Hematopoietic multipotent progenitor cell (in vitro differentiated cells): ENCODE measurements at places on chromosomes 12 and 14.

GRCh38 chr12:108505129-108505528 lies 9.9 kb upstream of the FICD start:
- DNase-seq = no peak

DNA sequence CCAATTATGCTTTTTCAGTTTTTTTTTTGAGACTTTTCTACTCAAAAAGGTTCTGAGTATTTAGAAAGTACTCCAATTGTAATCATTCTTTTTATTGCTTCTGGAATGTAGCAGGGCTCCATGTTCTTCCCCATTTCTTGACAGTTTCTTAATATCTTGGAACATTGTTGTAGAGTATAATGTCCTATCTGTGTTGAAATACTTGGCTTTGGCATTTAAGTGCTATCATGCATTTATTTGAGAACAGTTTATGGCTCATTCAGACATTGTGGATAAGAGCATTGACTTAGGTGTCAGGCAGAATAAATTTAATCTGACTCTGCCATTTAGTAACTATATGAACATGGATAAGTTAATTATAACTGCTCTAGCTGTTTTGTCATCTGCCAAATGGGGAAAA lies 28.3 kb downstream of the ADIPOR2 start:
- no peak for DNase-seq

GRCh38 chr14:25252793-25253192 lies 202.8 kb upstream of the STXBP6 start:
- DNase-seq = no peak

DNA sequence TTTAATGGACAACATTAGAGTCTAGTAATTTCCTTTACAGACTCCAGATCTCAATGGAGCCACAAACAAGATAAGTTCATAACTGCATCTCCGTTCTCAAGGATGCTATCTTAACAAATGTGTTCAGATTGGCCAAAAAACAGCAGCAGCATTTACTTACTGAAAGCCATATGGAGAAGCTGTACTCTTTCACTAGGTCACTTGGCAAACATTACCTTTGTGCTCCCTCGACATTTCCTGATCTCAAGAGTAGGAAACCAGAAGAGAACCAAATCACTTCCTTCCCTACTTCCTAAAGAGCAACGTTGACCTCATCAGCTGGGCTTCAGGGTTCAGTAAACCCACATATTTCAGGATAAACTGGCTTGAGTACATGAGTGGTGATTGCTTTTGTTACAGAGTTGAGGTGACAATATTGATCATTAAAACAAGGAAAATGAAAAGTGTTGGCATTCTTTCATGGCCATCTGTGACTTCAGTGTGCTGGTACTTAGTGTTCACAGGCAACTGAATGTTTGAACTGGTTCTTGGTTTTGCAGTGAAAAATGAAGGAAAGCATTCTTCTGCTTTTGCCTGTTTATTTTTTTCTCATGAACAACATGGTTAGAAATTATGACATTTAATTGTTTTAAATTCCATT lies 449.6 kb downstream of the TMEM117 start:
- DNase-seq = no peak

- DNase-seq = no peak
These were observed 31.9 kb upstream of the VPS33A start for GRCh38 chr12:122298071-122298748.

DNA sequence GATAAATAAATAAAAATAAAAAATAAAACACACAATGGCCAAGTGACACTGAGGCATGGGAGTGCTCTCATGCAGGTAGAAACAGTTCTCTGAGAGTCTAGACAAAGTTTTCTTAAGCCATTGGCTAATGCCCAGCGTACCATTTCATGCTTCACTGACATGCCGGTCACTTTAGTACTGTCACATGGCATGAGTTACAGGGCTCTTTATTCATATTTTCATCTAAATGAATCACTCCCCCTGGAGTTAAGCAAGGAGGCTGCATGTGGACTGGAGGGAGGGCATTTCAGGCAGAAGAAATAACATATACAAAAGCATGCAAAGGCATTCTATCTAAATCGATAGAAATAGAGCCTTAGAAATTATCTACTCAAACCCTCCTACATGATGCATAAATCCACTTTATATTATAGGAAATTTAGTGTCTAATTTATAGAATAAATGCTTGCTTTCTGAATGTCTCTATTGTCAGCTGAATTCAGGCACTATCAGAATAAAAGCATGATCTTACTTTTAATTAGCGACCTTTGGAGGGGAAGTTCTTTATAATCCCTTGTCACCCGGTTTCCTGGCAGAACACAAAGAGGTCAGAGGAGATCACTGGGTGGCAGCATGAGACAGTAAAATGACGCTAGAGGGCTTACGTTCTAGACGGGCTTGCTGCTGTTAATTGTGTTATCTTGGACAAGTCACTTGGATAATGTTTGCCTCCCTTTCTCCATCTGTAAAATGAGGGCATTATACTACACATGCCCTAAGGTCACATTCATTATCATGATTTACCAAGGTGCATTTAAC lies 17.5 kb downstream of the DYRK4 start:
- peak; percentile 80 for DNase-seq

DNA sequence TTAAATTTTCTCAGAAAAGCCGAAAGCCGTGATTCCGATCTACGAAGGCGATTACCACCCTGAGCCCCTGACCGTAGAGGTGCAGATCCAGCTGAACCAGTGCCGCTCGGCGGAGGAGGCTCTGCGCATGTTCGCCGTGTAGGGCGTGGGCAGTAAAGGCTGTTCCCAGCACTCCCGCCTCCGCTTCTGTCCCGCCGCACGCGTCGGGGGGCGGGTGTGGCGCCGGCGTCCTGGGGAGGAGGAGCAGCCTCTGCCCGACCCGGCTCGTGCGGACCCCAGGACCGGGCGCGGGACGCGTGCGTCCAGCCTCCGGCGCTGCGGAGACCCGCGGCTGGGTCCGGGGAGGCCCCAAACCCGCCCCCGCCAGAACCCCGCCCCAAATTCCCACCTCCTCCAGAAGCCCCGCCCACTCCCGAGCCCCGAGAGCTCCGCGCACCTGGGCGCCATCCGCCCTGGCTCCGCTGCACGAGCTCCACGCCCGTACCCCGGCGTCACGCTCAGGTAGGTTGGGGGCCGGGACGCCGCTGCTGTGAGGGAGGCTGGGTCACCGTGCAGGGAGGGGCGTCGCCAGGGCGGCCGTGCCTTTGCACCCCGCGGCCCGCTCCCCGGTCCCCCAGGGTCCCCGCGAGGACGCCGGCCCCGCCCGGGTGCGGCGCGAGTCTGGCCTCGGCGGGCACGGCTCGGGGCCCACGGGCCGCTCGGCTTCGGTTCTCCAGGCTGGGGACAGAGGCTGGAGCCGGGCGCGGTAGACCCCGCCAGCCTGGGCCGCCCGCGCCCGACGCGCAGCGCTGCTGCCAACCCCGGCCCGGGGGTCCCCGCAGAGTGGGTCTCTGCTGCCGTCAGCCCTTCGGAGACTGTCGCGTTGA lies at the start of gene B3GNT4:
Gene B3GNT4 (plus strand): TSS at position 409 of the 866 bp plus-strand sequence. CDS start 910 bp downstream, outside the sequence.
- peak; percentile 31 for DNase-seq

GRCh38 chr12:92927436-92928281 lies 1.4 kb downstream of the EEA1 start:
- DNase-seq = no peak

GRCh38 chr12:123024819-123025391 lies 44.4 kb downstream of the ARL6IP4 start:
- no peak for DNase-seq

DNA sequence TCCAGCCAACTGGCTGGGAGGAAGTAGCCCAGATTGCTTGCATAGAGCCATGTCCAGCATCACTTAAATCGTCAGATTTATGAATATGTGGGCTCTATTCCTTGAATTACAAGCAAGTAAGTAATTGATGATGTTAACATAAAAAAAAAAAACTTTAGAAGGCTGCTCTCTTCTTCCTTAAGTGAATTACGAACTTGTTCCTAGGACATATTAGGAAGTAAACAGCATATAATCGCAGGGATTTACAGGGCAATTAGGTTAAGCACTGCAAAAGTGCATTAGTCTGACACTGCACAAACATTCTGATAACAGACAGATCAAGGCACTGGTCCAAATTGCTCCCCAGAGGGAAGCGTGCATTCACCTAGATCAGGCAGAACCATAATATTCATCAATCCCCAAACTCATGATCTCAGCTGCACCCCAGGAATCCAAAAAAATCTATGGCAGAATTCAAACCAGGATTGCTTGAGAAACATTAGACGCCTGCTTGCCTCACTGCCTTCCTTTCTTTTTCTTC lies 293.2 kb downstream of the TMEM132D start:
- DNase-seq = no peak

DNA sequence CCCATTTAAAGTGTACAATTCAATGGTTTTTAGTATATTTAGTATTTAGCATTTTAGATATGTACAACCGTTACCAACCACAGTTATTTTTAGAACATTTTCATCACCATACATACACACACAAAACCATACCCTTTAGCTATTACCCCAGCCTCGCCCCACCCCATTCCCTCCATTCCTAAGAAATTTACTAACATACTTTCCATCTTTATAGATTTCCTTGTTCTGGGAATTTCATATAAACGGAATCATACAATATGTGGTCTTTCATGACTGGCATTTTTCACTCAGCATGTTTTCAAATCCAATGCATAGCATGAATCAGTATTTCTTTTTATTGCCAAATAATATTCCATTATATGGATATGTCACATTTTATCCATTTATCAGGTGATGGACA lies 101.5 kb downstream of the TAOK3 start:
- no peak for DNase-seq

DNA sequence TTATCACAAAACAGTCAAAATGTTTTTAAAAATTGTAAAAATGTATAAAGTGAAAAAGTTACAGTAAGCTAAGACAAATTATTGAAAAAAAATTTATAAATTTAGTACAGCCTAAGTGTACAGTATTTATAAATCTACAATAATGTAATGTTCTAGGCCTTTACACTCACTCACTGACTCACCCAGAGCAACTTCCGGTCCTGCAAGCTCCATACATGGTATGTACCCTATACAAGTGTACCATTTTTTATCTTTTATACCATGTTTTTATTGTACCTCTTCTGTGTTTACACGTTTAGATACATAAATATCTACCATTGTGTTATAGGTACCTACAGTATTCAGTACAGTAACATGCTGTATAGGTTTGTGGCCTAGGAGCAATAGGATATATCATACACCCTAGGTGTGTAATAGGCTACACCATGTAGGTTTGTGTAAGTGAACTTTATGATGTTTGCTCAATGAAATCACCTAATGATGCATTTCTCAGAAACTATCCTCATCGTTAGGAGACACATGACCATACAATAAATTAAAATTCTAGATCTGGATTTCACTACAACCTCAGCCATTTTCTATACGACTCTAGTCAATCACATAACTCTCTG lies 66.8 kb downstream of the TXNDC16 start:
- DNase-seq = no peak

- no peak for DNase-seq
These were observed 40.5 kb downstream of the PARP11 start for GRCh38 chr12:3832738-3833137.

DNA sequence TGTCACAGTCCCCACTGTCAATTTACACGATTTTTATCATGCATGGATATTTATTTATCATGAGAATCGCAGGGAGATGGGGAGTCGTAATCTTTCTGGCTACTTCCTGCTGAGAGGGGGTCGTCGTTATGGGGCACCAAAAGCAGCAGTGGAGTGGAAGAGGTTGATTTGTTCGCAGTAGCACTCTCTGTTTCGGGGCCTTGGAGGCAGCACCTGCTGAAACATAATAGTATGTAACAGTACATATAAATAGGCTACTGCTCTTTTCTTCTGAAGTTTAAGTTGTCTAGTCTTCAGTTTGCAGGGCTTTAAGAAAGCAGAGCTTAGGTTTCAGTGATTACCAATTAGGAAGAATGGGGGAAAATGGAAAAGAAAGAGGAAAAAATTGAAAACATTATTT lies 3.8 kb downstream of the SOAT2 start:
- no peak for DNase-seq

- no peak for DNase-seq
These were observed 274.2 kb downstream of the PDZRN4 start for GRCh38 chr12:41462312-41462711.

GRCh38 chr12:106098691-106099200 lies 40.0 kb downstream of the NUAK1 start:
- no peak for DNase-seq

DNA sequence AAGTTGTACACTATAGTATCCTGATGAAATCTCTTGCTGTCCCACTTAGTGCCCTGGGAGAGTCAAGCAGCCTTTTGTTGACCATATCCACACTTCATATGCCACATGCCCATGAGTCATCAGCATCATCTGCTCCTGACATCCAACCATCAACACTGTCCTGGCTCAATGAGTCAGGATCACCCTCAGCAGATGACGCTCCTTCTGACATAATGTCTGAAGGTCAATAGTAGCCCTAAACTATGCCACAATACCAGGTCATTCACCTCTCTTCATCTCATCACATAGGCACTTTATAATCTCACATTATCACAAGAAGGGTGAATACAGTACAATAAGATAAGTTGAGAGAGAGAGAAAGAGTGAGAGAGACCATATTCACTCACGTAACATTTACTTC lies 369.0 kb upstream of the FAR2 start:
- DNase-seq = no peak

- DNase-seq = no peak
These were observed 68.9 kb upstream of the STAC3 start for GRCh38 chr12:57319678-57320469.

DNA sequence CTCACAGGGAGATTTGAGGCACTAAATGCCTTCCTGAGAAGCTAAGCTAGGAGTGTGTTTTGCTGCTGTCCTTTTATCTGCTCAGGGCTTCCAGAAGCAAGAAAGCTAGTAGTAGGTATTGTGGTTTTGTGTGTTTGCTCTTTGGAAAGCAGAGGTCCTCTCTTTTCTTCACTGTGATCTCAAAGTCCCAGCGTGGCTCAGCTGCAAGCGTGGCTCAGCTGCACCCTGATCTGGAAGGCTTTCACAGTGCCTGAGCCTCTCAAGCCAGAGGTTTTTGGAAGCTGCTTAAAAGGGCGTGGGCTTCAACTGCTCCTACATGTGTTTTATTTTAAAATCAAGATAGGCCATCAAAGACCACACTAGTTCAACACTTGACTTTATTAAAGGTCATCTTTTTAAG lies 337.4 kb upstream of the RGS6 start:
- DNase-seq = no peak

GRCh38 chr12:70365398-70365647 lies 767 bp upstream of the KCNMB4 start:
- DNase-seq = no peak
